Activated gamma-delta T cell (primary cell): ENCODE measurements at places on chromosomes 6 and 20.

GRCh38 chr20:50373674-50374286 is 136.4 kb upstream of the PTPN1 start:
- DNase-seq = no peak

DNA sequence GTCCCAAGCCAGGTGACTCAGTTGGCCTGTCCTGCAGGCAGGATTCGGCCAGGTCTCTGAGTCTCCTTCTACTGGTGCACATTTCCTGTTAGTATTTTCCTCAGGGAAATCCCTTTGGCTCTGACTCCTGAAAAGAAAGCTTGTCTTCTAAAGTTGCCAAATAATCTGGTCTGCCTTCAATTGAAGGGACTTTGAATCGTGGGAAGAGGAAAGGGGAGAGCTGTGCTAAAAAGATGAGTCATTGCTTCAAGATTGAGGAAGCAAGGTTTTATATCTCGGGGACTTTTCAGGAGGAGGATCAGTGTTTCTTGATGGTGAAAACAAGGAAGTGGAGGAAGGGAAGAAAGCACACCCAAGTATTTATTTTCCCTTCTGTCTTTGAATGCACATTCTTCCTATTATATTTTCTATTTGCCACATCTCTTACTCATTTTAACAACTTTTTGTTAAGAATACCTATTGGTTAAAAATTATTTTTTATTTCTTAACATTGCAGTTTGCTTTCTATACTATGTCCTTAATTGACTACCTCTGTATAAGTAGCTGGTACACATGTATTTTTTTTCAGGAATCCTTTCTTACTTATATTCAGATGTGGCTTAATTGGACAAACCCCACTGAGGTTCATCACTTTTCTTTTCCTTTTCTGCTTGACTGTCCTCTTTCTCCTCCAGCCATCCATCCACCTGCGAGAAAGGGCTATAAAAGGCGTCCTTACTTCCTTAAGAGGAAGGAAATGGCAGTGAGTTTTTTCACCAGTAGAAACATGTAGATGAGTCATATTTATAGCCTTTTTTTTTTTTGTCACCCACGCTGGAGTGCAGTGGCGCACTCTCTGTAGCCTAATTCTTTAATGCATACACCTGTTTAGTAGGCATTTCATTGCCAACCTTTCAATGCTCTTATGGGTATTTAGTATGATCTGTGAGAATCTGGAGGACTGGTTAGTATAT is 15.0 kb upstream of the IFNGR1 start:
- no peak for DNase-seq

GRCh38 chr6:42228305-42228704 is 10.6 kb upstream of the MRPS10 start:
- DNase-seq = no peak

DNA sequence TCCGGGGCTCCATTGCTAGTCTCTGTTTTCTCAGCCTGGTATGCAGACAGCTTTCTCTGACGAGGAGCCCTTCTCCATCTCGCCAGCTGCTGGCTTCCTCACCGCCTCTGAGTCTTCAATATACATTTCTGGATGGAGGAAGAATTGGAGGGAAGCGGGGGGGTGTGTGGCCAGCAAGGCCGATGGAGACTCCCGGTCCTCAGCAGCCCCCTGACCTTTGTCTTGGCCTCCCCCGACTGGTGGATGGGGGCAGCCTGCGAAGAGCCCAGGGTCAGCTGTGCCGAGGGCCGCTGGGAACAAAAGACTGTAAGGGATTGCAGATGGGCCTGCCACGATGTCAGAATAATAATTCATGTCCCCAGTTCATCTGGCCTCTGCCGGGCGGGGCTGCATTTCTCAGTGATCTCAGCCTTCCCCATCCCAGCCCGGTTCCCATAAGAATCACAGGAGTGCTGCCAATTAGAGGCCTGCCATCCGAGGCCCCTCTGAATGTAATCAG is 54.3 kb upstream of the STX16 start:
- no peak for DNase-seq

DNA sequence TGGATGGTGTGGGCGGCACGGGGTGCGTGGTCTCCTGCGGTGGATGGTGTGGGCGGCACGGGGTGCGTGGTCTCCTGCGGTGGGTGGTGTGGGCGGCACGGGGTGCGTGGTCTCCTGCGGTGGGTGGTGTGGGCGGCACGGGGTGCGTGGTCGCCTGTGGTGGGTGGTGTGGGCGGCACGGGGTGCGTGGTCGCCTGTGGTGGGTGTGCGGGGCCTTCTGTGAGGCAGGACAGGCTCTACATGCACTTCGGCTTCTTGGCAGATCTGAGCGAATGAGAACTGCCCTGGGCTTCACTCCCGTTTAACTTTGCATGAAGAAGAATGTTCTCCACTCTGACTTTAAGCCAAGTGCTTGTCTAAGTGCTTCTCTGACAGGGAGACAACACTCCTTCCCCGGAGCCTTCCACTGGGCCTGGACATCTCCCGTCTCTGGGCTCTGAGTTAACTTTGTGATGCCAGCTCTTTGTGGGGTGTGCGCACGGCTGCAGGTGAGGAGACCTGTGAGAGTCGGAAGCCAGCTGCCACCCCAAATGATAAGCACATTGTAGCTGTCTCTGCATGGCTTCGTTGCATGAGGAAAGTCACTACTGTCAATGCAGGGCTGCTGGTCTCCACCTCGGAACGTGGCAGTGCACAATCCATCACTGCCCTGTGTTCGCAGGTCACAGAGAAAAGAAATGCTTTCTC is 244.8 kb downstream of the DLL1 start:
- DNase-seq = no peak

GRCh38 chr6:42320762-42321161 is 103.1 kb upstream of the MRPS10 start:
- no peak for DNase-seq

DNA sequence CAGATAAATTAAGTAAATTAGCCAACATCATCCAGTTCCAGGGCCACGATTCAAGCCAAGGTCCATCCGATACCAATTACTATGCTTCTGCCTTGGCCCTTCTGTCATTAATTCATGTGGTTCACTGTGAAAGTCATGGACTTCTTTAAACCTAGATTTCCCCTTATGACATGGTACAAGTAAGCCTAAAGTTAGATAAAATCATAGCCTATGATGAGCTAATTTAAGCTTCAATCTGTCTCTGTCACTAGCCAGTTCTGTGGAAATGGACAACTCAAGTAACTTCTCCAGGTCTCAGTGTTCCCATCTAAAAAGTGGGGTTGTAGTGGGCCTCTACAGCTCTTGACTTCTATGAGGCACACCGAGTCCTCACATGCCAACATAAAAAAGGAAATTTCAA is 225.5 kb upstream of the MARCKS start:
- DNase-seq = no peak

GRCh38 chr6:15763837-15764236 is 101.0 kb upstream of the DTNBP1 start:
- no peak for DNase-seq

DNA sequence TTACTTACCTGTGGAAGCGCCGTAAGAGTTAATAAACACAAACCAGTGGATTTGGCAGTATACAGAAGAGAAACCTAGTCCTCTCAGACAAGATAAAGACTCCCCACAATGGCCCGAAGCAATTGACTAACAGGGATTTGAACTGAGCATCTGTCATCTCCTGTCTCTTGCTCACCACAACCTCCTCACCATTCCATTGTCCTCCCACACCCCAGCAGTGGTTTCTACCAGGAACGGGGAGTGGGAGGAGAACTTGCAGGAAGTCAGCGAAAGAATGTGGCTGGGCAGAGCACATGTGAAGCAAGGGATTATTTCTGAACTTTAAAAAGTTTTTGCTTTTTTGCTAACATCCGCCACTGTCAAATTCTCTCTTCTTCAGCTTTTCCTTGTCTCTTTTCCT is 24.6 kb upstream of the TAAR1 start:
- no peak for DNase-seq

DNA sequence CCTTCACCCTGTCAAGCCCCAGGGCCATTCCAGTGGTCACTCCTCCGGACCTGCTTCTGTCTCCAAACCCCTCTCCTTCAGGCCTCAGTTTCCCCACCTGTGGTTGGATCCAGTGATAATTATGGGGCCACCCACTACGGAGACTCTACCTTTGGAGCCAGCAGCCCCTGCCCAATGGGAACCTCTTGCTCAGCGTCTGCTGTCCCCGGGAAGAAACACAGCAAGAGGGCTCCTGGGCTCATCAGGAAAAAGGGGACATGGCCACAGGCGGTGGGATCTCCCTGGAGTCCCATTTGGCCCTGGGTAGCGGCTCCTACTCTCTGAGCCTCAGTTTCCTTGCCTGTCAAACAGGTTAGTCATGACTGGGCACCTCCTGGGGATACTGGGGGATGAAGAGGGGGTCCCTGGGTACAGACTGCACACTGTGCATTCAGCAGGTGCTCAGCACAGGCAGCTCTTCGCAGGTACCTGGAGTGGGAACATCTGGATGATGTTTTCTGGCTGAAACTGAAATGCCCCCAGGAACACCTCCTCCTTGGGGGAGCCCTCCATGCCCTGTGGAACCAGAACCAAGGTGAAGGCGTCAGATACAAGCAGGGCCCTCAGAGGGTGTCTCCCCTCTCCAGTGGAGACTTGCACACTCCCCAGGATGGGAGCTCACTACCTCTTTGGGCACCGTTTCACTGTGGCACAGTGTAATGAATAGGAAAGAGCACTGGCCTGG is 19.4 kb downstream of the SUN5 start:
- no peak for DNase-seq

GRCh38 chr20:8020314-8021079 is 936 bp upstream of the TMX4 start:
- no peak for DNase-seq

- no peak for DNase-seq
Measured at GRCh38 chr6:1599469-1599868, 10.2 kb upstream of the FOXC1 start.

DNA sequence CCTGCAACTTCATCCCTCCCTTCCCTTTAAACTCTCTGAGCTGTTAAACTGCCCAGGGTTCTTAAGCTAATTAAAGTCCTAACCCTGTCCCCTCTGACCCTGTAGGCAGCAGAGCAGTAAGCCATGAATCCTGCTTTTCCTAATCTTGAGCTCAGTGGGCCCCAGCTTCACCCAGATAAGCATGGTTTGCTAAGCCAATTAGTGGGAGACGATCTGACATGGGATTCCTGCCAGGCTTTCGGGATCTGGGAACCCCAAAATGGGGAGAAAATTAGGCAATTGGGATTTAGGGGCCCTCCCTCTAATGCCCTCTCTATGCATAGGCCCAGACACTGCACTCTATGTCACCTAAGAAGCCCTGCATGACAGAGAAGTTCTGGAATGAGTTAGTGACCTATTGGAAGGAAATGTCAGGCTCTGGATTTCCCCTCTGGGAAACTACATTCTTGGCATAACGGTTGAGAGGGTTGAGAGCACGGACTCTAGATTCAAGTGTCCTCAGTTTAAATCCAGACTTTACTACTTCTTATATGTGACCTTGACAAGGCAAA is 4.6 kb downstream of the XKR7 start:
- DNase-seq = no peak

DNA sequence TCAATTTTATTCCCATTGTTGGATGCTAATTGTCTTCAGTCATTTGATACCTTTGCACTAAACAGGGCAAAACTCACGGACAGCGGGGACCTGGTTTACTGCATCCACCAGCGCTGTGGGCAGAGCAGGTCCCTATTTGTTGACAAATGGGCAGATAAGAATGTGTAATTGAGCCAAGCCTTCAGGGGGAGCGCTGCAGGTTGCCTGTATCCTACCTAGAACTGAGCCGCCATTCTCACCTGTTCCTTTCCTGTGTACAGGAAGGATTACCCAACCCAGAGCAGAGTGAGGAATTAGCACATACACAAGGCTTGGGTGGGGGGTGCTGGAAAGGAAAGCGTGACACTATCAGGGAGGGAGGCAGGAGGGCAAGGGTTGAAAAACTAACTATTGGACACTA is 89.1 kb upstream of the FOXA2 start:
- no peak for DNase-seq

DNA sequence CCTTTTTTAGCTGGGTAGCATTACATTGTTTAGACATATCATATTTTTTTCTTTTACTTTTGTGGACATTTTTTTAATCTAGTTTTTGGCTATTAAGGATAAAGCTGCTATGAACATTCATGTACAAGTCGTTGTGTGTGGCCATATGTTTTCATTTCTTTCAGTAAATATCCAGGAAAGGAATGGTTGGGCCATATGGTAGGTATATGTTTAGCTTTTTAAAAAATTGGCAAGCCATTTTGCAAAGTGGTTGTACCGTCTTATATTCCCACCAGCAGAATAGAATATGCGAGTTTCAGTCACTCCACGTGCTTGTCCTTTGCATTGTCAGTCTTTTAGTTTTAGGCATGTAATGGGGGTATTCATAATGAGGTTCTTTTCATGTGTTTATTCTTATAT is 106.3 kb upstream of the NOX3 start:
- DNase-seq = no peak

DNA sequence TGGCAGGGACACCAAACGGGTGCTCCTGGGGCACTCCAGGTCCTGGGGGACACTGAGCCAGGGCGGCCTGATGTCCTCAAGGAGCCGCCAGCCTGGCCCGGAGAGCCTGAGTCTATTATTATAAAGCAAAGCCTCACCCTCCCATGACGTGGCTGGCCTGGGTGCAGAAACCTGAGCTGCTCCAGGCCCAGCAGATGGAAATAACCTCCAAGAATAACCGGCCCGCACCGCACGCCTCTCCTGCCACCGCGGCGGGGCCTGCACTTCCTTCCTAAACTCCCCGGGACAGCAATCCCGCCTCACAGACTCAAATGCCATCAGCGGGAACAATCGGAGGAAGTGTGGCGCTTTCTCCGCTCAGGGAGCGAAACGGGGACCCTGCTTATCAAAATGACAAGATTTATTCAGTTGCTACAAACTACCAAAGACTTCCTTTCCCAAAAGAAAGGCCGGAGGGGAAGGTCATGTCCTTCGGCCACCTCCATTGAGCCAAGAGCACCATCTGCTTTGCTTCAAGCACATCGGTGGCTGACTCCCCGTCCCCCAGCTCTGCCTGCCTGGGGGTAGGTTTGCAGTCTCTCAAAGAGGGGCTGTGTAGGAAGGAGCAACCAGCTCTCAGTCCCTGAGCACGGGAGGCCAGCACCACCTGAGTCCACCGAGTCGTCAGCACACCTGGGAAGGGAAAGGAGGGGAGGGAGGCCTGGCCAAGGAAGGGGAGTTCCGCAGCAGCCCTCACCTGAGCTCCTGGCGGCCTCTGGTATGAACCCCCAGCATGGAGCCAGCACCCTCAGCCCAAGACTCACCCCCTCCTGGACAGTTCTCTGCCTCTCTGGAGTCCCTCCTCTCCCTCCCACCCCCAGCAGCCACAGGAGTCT is 78.6 kb upstream of the QKI start:
- no peak for DNase-seq

GRCh38 chr6:153938876-153939275 is 100.2 kb upstream of the OPRM1 start:
- no peak for DNase-seq

- no peak for DNase-seq
Measured at GRCh38 chr6:169890049-169890448, 138.6 kb downstream of the ERMARD start.

DNA sequence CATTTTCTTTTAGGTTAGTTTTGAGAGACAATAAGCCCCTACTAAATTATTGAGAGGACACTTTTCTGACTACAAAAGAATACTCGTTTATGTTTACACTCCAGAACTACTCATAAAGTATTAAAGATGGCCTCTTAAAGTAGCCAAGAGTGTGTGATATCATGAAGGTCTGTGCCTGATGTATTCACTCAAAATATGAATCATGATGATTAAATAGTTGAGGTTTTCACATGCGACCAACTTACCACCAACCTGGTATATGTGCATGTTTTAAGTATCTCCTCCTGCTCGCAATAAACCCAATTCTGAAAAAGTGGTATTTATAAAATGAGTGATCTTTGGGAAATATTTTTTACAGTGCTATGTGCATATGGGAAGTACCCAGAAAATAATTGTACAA is 43.9 kb downstream of the IL20RA start:
- DNase-seq = no peak

GRCh38 chr20:48623176-48623905 is 204.5 kb downstream of the PREX1 start:
- no peak for DNase-seq
